Nucleus accumbens (tissue), 56 donors: ENCODE measurements at places on chromosomes 13 and 19.

DNA sequence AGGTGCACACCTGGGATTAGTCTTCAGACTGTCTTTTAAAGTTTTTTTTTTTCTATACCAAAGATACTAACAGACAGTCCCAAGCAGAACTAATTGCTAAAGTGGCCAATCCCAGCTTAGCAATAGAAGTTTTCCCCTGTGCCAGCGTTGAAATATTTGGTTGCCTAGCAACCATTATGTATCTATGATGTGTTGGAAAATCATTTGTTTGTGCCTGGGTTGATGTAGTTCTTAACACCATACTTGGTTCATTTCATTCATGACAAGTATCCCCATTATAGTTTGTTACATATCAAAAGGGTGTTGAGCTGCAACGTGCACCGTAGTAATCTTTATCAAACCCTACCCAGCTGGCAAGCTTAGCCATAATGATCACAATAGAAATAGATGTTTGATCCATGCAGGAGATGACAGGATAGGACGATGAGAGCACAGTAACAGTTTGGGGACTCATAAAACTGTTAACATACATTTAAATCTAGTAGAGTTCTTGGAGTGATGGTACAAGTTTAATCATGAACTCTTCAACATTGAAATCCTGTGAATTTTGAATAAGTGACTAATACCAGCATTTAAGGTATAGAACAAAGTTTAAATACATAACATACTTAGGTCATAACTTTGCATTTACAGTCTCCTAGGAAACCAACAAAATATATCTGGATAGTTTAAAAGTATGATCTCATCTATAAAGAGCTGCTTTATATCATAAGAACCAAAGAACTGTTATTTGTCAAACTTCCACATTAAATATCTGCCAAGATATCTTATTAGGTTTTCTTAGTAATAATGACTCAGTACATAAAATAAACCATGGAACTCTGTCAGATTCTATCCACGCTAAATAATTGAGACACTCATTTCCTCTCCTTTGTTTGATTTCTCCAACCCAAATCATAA lies 73.4 kb downstream of the MBNL2 start:
- DNase-seq: no peak

GRCh38 chr13:114115796-114116195 lies 16.6 kb downstream of the RASA3 start:
- DNase-seq: no peak

DNA sequence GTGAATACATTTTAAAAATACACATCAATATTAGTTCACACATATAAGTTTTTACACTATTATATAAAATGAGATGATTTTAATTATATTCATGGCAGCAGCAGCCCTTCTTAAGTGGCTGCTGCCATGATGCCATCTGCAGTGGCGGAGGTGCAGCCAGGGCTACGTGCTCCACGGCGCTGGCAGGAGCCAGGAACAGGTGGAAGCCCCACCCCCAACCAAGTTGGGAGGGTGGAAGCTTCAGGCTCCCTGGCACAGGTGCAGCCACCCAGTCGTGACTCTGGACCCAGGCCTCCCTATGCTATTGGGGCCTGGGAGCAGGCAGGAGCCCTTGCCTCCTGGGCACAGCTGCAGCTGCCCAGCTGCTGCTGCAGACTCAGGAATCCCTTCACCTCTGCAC lies 646.9 kb upstream of the PCDH9 start:
- DNase-seq: no peak

DNA sequence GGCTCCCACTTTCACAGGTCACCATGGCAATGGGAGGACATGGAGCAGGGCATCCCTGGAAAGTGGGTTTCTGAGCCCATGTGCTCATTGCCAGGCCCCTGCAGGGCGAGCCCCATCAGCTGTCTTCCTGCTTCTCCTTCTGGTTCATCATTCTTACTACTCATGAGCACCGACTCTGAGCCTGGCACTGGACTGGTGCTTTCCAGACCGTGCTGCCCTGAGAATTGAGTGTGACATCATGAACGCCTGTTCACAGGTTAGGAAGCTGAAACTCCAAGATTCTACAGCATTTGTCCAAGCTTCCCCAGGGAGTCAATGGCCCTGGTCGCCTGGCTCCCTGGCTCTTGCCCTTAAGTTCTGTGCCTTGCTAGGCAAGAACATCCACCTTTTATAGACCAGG lies 210.4 kb upstream of the ZNF536 start:
- no peak for DNase-seq

GRCh38 chr19:32171719-32172151 lies 173.7 kb upstream of the ZNF507 start:
- DNase-seq: no peak

DNA sequence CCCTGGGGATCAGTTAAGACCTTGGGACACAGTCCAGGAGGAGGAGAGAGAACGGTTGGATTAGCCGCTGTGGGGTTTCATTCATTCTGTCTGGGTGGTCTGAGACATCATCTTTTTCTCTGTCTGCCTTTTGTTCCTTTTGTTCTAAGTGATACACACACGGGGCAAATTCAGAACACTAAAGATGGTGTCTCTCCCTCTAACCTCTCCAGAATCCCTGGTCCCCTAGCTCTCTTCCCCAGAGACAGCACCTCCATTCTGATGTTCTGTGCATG lies 5.0 kb downstream of the BICRA start:
- no peak for DNase-seq

- DNase-seq: no peak
Observed at GRCh38 chr13:41565216-41565615, 107.9 kb downstream of the RGCC start.

GRCh38 chr19:13961826-13962698 lies 9.8 kb downstream of the DCAF15 start:
- DNase-seq: no peak

DNA sequence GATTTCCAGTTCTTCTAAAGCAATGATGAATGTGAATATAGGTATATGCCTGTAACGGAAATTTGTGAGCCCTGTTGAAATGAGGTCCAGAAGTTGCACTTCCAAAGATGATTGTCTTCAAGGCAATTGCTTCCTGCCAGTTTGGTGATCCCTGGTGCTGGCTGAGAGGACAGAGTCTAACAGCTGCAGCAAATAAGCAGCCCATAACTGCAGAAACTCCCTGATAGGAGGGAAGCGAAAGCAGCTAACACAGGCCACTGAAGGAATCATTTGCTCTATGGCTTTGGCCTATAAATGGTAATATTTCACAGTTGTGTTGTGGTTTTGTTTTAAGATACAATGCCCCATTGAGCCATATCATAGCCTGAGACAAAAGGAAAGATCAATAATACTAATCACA lies 451.5 kb upstream of the MIR17HG start:
- no peak for DNase-seq

DNA sequence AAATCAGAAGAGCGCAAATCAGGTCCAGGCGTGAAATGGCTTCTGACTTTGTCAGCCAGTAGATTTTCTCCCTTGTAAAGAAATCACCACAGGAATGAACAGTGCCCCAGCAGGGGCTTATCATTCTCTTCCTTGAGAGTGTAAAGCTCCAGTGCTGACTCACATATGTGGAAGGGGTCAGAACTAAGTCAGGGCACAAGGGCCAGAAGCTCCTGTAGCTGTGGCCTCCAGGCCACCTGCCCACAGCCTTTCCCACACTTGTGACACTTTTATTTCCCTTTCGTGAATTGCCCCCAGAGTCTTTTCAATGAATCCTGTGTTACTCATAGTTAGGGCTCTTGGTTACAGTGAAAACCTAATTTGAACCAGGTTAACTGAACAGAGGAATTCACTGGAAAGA lies 99.6 kb downstream of the SUCLA2 start:
- DNase-seq: no peak

GRCh38 chr19:46016426-46017094 lies 6.3 kb downstream of the PGLYRP1 start:
- DNase-seq: peak; percentile 50

DNA sequence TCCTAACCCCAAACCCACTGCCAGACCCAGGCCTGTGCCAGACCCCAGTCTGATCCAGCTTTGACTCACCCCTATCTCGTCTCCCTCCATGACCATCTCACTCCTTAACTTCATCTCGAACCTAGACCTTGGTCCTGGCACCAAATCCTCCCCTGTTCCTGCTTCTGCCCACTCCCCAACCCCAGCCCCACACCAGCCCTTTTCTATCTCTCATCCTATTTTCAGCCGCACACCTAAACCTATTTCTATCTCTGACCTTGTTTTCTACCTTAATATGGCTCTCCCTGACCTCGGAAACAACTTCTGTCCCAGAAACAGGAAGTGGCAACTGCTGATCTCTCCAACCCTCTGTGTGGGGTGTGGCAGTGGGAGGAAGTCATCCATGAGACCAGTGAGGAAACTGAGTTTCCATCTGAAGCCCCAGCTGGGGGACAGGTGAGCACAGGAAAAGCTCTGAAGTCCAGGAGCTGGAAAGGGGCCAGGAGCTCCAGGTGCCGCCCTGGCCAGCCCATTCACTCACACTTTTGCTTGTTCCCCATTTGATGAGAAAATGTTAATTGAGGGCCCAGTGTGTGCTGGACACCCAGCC lies 13.7 kb downstream of the PTH2 start:
- no peak for DNase-seq

DNA sequence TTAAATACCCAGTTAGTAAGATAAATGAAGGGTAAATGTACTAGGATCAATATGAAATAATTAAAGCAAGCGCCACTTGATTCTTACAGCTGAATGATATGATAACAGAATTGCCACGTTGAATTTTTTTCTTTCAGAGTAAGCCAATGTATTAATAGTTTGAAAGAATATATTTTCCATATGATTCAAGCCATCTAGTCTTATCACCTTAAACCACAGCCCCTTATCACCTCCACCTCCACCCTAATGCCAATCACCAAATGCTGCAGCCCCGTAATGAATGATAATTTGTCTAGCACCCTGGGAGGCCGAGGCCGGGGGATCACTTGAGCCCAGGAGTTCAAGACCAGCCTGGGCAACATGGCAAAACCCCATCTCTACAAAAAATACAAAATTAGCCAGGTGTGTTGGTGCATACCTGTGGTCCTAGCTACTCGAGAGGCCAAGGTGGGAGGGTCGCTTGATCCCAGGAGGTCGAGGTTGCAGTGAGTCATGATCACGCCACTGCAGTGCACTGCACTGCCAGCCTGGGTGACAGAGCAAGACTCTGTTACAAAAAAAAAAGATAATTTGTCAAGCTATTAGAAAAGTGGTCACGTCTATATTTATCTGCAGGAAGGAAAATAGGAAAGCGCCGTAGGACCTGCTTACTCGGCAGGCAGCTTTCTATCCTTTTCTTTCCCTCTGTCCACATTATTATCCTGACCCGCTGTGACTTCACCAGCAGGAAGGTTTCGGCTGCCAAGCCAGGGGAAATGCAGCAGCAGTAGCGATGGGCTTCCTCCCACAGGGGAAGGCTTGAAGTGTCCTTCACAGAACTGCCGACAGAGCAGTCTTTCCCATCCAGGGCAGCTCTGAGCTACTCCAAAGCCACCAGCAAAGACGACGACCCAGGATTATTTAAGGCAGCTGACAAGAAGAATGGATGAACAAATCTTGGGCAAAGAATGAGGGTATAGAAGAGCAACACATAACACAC lies 19.7 kb upstream of the CLN5 start:
- DNase-seq: no peak

- peak; percentile 28 for DNase-seq
Observed at GRCh38 chr19:33273881-33274662, 28.3 kb downstream of the CEBPA start.

DNA sequence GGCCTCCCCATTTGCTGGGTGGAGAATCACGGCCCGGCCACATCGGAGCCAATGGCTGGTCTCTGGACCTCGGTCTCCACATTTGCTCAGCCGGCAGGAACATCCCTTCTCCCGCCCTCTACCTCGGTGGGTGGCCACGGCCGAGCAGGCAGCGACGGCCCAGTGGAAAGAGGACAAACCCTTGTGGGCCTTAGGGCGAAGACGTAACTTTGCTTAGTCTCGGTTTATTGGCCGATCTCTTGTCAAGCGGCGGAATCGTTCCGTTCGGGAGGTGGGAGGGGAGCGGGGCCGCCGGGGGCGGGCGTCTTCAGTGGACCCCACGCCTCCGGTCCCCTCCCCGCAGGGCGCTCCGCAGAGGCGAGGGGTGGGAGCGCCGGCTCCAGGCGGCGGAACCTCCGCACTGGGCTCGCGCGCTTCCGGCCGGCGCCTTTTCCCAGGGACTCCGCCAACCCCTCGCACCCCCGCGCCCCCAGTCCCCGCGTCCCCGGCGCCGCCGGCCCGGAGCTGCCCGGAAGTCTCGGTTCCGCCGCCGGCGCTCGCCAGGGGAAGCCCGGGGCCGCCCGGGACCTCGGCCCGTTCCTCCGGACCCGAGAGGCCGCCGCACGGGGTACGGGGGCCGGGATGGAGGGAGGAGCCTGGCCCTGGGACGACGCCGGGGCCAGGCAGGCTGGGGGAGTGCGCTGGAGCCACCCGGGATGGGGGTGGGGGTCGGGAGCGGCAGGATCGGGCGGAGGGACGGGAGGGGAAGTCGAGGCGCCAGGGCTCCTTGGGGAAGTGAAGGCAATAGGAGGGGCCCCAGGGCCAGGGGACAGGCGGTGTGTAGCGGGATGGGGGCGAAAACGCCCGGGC lies at the start of gene ZNF580:
Gene ZNF580, plus strand, starts transcription at position 426 of the 849 bp plus-strand sequence. CDS start 1,507 bp downstream, outside the sequence.
- peak; percentile 75 for DNase-seq

DNA sequence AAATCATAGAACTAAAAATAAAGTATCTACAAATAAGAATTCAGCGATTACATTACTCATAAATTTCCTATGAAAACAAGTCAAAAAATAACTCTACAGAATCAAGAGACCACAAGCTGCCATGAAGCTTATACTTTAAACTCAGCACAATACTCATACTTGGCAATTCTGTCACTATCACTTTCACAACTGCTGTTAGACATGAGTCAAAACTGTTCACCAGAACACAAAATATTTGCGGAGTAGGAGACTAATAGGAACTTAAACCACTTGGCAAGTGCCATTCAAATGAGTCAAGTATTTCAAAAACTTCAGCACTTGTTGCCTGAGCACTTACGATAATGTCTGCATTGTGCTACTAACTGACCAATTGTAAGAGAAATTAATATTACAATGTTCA lies 387.8 kb upstream of the GPC6 start:
- DNase-seq: no peak

GRCh38 chr13:22592515-22592914 lies 588.3 kb upstream of the SGCG start:
- DNase-seq: no peak

- no peak for DNase-seq
Observed at GRCh38 chr19:54422136-54422535, 6.9 kb downstream of the TTYH1 start.

- DNase-seq: no peak
Observed at GRCh38 chr13:29847501-29847983, 2.9 kb downstream of the UBL3 start.

DNA sequence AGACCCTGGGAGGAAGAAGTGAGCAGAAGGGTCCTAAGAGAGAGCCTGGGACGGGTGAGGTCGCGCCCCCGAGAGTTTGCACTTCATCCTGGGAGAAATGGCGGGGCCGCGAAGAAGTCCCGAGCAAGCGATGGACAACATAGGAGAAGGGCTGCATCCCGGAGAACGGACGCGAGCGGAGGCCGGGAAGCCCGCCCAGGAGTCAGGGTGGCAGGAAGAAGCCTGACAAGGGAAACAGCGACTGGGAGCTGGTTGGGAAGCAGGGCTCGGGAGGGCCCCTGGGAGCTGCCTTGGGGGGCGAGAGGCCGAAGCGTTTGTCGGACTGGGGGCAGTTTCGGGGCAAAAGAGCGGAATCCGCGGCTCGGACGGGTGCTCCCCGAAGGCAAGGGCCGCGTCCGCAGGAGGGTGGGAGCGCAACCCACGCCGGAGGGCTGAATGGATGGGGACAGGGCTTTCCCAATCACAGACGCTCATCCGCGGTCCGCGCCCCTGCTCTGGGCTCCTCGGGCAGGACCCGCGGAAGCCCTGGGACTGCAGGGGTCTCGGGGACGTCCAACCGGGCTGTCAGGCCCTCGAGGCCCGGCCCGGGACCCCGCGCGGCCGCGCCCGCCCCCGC lies 469 bp downstream of the ABHD17A start:
- DNase-seq: no peak

GRCh38 chr19:41915021-41915775 lies 13.1 kb downstream of the ERFL start:
- no peak for DNase-seq
